Left forelimb (tissue), 1 donor: ENCODE measurements at places on chromosomes 11 and 22.
A peak's percentile ranks its signal among the peaks of the same experiment; 100 is the strongest.

DNA sequence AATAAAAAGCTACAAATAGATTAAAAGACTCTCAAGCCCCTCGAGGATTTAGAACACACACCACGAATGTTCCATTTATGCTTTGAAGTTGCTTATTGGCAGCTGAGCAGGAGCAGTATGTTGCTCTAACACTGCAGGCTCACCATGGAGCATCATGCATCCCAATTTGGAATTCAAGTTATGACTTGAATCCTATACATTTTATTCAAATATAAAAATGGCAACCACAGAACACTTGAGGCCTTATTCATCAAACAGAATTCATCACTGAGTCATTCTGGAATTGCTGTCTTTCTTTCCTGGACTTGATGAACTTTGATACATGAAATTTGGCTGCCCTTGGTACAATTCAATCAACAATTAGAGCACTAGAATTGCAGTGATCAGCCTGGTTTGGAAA, 24.5 kb upstream of the BLID start:
- no peak for DNase-seq

DNA sequence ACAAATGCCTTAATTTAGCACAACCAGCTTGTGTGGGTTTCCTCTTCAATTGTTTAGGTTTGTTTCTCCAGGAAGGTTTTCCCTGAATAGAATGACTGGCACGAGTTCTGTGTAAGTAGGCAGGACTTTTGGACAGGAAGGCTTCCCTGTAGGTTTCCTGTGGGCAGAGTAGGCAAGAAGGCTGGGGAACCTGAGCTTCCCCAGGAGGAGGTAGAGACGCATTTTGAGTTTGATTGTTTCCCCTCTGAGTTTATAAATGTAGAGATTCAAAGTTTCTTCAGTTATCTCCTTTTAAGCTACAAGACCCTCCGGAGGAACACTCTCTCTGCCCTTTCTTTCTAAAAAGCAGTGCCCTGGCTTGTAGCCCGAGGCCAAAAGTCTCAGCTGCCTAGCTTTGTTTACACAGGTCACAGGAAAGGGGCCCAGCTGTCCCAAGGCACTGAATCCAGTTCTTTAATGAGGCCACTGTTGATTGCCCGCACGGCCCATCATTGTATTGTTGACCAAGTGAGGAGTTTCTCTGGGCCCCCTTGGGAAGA, 66.6 kb upstream of the RDX start:
- no peak for DNase-seq

- DNase-seq, result peak; percentile 84
Observed at GRCh38 chr11:2151500-2152257, 9.3 kb downstream of the INS start.

DNA sequence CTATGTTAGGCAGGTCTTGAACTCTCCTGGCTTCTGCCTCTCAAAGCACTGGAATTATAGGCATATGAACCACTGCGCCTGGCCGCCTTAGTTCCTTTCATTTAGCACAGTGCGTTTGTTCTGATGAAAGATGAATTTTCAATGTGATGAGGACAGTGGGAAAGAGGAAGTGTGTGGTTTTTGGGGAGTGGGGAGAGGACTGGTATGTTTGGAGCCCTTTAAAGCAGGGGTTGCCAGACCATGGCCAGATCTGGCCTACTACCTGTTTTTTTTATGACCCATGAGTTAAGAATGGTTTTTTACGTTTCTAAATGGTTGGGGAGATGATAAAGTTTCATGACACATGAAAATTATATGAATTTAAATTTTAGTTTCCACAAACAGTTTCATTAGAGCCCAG, 12.5 kb downstream of the ATXN10 start:
- DNase-seq, result no peak

GRCh38 chr11:1308743-1309497, 512 bp downstream of the TOLLIP start:
- DNase-seq, result peak; percentile 62

DNA sequence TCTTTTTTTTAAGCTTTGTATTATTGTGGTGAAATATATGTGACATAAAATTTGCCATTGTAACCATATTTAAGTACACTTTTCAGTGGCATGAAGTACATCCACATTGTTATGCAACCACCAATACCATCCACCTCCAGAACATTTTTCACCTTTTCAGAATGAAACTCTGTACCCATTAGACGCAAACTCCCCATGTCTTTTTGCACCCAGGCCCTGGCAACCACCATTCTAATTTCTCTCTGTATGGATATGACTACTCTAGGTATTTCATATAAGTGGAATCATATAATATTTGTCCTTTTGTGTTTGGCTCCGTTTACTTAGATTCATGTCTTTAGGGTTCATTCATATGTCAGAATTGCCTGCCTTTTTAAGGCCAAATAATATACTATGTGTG, 182.8 kb upstream of the TBCEL start:
- no peak for DNase-seq

GRCh38 chr11:71286701-71287643, 34.6 kb upstream of the SHANK2 start:
- DNase-seq, result peak; percentile 64

GRCh38 chr11:118439646-118440045, 3.4 kb downstream of the KMT2A start:
- no peak for DNase-seq

DNA sequence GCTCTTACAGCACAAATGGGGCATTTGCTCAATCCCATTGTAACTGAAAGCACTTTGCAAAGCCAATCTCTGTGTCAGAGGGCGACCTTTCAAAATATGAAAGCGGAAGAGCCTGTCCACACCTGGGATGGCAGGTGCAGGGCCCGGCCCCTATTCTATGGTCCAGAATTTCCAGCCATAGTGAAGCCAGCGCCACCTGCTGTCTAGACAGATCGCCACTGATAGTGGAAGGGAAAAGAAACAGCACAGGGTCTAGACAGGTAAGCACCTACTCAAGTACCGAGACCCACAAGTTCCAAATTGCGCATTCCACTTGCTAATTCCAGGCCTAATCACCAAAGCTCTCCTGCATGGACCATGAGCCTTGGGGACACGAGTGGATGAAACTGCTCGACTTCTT, 141.4 kb downstream of the NTM start:
- no peak for DNase-seq

DNA sequence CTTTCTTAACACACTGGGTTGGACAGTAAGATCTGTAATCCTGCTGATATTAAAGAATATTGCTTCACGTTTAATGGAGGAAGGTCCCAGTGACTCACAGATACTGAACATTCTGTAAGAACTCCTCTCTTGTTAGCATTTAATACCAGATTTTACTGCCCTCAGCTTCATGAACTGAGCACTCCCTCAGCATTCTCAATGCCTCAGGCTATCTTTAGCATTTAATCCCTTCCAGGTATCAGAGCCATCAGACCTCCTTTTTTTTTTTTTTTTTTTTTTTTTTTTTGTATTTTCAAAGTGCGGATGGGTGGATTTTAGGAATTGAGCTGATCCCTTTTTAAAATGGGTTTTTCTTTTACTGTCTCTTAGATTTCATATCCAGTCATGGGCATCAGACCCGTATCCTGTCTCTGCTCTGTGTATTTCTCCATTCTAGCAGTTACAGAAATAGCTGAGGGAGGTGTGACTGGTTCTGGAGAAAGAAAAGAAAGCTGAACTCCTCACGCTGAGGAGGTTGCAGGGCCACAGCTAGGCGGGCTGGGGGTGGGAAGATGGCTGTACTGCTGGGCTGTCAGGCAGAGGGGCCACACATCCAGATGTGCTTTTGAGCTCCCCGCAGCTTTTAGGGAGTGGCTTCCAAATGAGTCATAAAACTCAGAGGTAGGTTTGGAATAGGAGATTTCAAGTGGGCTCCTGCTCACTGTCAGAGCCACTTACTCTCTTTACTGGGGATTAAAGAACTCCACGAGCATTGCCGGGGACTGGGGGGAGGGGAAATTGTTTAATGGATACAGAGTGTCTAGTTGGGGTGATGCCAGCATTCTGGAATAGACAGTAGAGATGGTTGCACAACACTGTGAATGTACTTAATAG, 97.0 kb downstream of the SYT9 start:
- DNase-seq, result no peak

GRCh38 chr11:68940651-68941323, 37.1 kb downstream of the IGHMBP2 start:
- no peak for DNase-seq

GRCh38 chr11:2836315-2837095, 49.1 kb downstream of the CDKN1C start:
- DNase-seq, result no peak

DNA sequence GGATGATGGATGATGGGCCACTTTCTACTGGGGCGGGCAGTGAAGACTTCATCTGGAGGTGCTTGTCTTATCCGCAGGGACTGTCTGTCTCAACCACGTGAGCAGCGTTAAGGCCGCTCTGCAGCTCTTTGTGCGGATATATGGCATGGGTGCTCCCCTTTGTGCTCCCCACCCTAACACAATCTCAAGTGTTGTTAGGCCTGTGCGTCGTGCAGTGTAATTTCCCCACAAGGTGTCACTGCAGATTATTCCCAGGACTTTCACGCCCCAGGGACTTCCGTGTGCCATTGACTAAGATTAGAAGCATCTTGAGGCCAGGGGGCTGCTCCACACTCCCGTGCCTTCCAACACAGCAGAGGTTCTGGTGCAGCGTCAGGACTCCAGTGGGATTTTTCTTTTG, 65.3 kb downstream of the TBC1D22A start:
- no peak for DNase-seq

- DNase-seq, result no peak
Observed at GRCh38 chr22:44172370-44173108, 8.2 kb upstream of the PARVG start.

- DNase-seq, result no peak
Observed at GRCh38 chr22:31083377-31083768, 2.3 kb downstream of the SMTN start.

- DNase-seq, result no peak
Observed at GRCh38 chr11:15935373-15935772, 421.0 kb downstream of the SOX6 start.
